ENCODE measurements at places on chromosomes 7 and 10.

DNA sequence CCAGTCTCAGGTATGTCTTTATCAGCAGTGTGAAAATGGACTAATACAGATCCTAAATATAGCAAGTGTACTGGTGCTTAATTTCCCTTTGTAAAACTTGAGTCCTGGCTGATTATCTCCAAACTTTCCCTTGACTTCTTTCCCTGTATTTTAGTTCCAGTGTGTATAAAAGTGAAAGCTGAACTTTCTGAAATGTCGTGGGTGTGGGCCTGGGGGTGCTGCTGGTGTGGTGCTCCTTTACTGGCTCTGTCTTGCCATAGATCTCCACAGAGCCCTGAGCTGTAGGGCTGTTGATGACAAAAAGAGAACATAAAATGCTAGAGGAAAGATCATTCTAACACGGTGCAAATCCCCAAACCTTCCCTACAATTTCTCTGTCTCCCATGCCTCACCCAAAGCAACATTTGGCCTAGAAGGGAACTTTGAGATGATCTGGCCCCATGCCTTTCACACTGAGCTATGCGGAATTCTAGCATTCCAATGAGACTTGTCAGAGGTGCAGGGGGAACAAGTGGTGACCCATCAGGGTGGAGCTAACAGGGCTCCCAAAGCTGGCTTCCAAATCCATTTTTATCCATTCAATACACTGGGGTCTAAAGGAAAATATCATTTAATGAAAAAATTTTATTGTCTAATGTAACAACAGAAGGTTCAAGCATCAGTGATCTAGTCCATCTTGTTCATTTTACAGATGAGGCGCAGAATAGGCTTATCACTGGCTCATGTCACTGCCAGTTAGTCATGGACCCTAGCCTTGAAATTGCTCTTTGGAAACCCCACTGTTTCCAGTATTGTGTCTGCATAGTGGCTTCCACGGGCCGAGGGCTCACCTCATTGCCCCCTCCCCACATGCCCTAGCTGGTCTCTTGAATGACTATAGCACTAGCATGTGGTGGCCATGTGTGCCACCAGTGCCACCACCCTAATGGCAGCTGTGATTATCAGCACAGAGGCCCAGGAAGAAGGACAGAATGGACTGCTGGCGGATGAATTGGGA is 1000.9 kb downstream of the LRMDA start:
- DNase-seq: no peak

DNA sequence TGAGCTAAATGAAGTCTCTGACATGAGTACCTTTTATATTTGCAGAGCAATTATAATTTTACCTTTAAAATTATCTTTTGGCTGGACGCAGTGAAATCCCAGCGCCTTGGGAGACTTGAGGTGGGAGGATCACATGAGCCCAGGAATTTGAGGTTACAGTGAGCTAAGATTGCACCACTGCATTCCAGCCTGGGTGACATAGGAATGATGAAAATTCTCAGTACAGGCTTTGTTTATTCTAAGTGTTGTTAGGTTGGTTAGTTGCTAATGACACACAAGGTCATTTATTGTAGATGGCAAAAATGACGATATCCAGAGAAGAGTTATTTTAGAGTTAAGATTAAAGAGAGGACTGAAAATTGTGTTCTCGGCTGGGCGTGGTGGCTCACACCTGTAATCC is 87.6 kb downstream of the XRCC2 start:
- no peak for DNase-seq

- DNase-seq: no peak
Observed at GRCh38 chr7:47335557-47336471, 246.1 kb downstream of the TNS3 start.

- DNase-seq: no peak
Observed at GRCh38 chr10:81848931-81849330, 26.1 kb upstream of the NRG3 start.

GRCh38 chr7:130948822-130949221 is 214.8 kb upstream of the KLF14 start:
- DNase-seq: no peak

DNA sequence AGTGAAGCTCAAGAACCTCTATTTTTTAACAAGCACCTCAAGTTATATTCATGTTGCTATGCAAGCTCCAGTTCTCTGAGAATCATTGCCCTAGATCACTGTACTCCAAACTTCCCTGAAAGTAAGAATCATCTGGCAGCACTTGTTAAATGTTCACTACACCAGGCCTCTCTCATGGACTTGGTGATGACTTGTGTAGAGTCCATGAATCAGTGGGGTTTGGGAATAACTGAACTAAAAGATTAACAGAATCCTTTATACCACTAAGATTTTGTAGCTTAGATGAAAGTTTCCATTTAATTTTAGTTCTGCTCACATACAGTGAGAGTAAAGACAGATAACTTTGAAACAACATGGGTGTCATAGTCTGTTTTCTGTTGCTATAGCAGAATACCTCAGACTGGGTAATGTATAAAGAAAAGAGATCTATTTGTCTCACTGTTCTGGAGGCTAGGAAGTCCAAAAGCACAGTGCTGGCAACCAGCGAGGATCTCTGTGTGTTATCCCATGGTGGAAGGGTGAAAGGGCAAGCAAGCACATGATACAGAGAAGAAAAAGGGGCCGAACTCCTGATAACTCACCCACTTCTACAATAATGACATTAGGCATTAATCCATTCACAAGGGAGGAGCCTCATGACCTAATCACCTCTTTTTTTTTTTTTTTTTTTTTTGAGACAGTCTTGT is 27.9 kb upstream of the AOAH start:
- no peak for DNase-seq

- no peak for DNase-seq
Observed at GRCh38 chr7:133672866-133673265, 420.0 kb downstream of the EXOC4 start.

DNA sequence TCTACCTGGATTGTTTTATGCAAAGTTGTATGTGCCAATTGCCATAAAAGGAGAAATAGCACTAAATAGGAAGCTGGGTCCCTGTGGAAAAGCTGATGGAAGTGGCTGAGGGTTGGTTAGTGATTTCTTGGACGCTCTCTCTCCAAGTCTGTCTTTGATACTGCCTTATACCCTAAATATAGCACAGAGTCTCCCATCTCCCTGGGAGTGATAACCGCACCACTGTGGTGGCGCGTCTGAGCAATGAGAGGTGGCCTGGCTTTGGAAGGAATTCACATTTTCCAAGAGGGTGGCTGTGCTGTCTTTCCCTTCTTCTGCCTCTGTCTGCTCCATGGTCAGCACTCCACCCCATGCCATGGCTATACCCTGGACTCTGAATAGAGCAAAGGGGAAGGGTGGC is 31.2 kb downstream of the STMP1 start:
- no peak for DNase-seq

DNA sequence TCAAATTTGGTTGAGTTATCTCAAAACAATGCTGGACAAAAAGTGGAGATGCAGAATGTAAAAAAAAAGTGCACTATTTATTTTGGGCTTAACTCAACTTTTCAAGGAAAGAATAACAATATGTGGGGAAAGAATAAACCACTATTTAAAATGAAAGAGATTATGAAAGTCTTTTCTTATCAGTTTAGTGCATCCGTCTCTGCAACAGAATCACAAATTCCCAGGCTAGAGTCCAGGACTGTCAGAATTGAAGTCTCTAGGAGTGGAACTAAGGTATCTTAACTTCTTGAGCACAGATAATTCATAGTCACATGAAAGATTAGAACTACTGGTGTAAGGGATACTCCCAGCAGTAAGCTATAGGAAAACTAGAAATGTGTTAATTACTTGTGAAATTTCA is 1200.3 kb upstream of the LRRN3 start:
- DNase-seq: no peak

DNA sequence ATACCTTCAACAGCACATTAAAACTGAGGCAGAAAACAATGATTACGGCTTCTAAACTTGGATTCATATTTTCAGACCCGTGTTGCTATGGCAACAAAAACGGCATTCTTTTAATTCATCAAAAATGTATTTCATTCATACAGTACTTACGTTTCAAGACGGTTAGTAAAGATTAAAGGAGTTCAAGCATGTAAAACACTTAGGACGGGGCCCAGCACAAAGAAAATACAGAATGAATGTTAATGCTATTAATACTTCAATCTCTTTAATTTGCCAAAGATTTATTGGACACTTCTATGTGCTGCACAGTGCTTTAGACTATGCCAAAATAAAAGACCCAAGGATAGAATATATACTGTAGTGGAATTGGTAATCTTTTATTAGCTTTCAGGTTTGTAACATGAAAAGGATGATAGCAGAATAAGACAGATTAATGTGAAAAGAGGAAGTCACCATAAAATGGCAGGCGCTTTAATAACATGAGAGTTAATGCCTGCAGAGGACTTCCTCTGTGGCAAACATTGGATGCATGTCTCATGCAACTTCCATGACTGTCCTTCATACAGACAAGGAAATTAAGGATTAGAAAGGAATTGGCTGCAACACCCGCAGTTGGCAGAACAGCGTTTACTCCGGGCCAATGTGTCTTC is 201.6 kb upstream of the KLF6 start:
- no peak for DNase-seq
